ENCODE measurements at places on chromosomes 1 and 21.

GRCh38 chr21:36310016-36310415 is 10.0 kb upstream of the MORC3 start:
- DNase-seq, result no peak

- no peak for DNase-seq
Observed at GRCh38 chr1:234515821-234516241, 36.9 kb upstream of the TARBP1 start.

DNA sequence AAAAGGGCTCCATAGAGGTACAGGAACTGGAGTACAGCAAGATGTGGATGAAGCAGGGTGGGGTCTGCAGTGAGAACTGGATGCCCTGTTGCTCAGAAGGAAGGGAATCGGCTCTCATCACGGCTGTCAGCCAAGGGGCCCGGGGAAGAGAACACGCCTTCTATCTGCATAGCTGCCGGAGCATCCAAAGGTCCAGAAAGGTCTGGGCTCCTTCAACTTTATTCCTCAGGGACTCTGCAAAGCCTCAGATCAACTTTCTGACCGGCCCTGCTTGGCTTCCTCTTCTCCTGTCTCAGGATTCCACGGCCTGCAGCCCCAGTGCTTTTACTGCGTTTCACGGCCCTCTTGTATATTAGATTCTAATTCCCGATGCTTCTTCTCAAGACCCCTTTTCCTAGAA is 34.8 kb downstream of the KRTAP19-8 start:
- no peak for DNase-seq

- no peak for DNase-seq
Observed at GRCh38 chr1:192343344-192343743, 26.6 kb downstream of the RGS21 start.

GRCh38 chr1:231091831-231092301 is 51.8 kb upstream of the FAM89A start:
- DNase-seq, result no peak

- no peak for DNase-seq
Observed at GRCh38 chr1:247430434-247430833, 14.5 kb downstream of the NLRP3 start.

DNA sequence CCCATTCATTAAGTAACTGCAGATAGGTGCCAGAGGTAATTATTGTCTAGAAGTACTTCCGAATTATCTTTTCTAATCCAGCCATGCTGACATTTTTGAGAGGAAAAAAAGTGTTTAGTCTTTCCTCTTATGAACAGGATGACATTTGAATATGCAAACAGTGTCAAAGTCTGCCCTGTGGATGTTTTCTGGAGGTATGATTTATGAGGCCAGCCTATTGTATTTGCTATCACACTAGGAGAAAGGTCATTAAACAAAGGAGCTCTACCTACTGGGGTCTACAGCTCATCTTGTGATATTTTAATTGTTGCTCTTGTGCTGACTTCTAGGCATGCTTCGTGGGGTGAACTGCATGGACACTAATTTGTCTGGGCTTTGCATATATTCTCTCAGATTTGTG is 559.7 kb upstream of the CAMK1G start:
- DNase-seq, result no peak

GRCh38 chr1:217526636-217527035 is 104.3 kb downstream of the GPATCH2 start:
- no peak for DNase-seq

GRCh38 chr1:64608005-64608650 is 136.7 kb upstream of the RAVER2 start:
- DNase-seq, result no peak

GRCh38 chr1:229156872-229157271 is 114.0 kb upstream of the RAB4A start:
- no peak for DNase-seq

DNA sequence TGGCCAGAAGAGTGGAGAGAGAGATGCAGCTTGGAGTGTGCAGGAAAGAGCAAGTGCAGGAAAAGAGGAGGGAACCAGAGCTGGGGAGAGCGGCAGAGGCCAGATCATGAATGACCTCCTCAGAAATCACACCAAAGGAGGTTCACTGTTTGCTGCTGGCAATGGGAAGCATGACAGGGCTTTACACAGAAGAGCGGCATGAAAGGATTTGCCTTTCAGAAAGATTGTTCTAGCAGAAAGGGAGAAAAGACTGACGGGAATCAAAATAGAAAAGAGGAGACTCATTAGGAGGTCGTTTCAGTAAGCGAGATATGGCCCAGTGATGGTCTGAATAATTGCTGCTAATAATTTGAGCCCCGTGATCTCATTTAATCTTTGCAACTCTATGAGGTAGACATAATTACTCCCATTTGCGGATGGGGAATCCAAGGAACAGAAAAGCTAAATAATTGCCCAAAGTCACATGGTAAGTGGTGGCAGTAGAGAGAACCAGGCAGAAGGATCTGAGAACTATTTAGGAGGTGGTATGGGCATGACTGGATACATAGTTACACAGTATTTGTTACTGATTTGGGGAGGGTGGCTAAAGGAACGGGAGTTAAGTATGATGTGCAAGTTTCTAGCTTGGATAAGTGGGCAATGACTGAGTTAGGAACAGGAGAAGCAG is 12.5 kb upstream of the HNRNPR start:
- DNase-seq, result no peak

GRCh38 chr1:58861506-58861905 is 77.7 kb upstream of the JUN start:
- no peak for DNase-seq

- DNase-seq, result no peak
Observed at GRCh38 chr1:192130175-192130574, 28.1 kb upstream of the RGS18 start.

DNA sequence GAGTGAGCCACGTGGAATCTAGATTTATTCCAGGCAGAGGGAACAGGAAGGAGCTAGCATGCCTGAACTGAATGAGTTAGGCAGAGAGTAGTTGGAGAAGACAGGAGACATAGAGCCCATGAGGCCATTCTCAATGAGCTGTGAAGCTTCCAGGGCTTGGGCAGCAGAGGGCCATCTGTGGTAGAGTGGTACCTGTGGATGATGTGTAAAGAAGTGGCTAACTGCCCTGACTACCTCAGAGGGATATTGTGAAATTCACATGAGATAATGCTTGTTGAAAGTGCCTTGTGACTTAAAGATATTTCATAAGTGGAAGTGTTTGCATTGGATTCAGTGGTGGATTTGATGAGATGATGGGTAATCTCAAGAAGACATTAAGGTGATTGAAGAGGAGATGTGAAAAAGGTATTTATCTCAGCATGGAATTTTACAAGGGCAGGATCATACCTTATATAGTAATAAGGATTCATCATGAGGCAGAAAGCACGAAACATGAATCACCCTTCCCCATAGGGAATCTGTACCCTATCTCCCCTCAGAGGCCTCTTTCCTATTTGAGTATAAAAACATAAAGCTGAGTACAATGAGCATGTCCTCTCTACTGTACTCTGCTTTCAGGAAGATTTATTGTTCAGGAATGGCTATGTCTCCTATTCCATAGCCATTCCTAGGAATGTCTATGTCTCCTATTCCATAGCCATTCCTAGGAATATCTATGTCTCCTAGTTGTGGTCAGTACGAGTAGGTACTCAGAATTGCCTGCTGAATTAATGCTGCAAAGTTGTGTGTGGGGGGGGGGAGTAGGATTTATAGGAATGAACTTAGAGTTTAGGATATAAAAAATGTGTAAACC is 146.8 kb downstream of the PAPPA2 start:
- DNase-seq, result no peak

DNA sequence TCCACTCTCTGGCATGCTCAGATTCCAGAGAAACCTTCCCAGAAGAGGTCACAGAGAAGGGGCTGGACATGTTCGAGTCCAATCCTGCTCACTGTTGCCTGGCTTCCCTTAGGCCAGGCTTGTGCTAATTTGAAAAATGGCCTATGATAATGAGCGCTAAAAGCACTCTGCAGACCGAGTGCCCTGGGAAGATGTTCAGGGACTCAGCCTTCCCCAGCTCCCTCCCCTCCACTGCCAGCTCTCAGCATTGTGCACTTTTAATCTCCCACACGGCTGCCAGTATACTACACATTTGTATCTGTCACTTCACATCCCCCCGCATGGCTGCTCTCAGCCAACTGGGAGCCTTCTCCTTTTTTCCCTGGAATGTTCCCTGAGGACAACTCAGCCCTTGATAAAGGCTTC is 24.1 kb downstream of the FAM163A start:
- DNase-seq, result no peak

- no peak for DNase-seq
Observed at GRCh38 chr1:95384567-95384966, 150.6 kb downstream of the RWDD3 start.

DNA sequence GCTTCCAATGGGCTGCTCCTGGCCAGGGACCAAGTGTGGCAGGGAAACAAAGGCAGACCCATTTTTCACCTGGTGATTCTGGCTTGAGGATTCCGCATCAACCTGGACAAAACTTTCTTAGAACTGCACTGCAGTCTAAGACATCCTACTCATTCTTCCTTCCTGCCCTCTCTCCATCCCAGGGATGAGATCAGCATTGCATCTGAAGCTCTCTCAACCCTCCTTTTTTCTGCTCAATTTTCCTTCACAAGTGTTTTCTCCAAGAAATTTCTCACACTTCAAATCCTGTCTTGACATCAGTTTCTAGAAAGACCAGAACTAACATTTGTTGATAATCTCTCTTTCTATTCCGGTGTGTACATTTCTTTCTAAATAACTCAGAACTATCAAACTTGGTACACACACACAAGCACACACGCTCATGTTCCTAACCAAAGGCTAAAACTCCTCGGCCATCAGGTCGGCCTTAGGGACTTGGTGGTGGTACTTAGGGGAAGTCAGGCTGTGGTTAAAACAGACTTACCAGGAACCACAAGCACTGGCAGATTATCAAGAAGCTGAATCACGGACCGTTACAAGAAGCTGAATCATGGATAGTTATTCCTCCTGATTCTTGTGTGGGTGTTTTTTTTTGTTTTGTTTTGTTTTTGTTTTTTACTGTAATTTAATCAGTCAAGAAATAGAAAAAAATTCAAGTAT is 21.0 kb upstream of the CXADR start:
- DNase-seq, result no peak

DNA sequence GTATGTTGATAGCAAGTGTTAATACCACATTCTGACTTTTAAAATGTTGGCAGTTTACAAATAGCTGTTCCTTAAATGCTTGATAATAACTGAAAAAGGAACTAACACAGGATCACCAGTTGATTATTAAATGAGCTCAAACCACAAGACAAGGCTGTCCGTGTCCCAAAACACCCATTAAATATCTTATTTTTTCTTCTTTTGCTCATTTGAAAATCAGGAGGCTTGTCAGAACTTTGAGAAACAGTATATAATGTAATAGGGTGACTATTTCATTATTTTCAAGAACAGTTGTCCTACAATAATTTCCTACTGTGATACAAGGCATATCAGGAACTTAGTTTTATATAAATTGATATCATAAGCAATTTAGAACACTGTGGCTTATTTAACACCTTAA is 2.7 kb downstream of the CDKN2C start:
- DNase-seq, result no peak

DNA sequence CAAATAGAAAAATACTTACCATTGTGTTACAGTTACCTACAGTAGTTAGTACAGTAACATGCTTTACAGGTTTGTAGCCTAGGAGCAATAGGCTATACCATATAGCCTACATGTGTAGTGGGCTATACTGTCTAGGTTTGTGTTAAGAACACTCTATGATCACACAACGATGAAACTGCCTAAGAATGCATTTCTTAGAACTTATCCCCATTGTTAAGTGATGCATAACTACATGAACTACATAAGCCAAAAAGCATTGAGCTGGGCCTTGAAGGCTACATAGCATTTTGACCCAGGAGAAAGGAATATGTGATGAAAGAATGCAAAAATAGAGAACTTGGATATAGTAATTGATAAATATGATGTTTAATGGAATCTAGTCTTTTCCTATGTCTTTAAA is 46.4 kb upstream of the JUN start:
- DNase-seq, result no peak

DNA sequence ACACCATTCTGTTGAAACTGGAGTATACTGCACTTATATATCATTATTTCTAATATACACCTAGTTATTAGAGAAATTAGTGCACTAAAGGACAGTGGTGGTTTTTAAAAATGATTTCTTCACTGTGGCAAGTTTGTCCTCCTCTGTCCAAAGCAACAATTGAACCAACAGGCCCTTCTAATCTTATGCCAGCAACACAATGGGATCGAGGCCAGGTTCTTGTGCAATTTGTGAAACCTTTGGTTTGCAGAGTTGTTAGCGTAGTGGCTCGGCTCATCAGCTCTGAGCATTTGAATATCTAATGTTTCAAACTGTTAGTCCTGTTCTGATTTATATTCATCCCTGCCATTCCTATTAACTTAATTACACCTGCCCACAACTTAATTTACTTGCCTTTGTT is 9.9 kb upstream of the LRRC39 start:
- DNase-seq, result no peak

GRCh38 chr1:35715568-35716002 is 3.1 kb downstream of the C1orf216 start:
- DNase-seq, result no peak

GRCh38 chr1:111202707-111203623 is 2.5 kb upstream of the DENND2D start:
- DNase-seq, result no peak
